ENCODE measurements at places on chromosomes 7 and 10.

- no peak for DNase-seq
These were observed 20.2 kb upstream of the FOXK1 start for GRCh38 chr7:4661871-4662270.

GRCh38 chr7:27210441-27211083, 10.7 kb upstream of the HOXA13 start:
- DNase-seq = no peak

- no peak for DNase-seq
These were observed 139.8 kb upstream of the AOAH start for GRCh38 chr7:36863901-36864701.

DNA sequence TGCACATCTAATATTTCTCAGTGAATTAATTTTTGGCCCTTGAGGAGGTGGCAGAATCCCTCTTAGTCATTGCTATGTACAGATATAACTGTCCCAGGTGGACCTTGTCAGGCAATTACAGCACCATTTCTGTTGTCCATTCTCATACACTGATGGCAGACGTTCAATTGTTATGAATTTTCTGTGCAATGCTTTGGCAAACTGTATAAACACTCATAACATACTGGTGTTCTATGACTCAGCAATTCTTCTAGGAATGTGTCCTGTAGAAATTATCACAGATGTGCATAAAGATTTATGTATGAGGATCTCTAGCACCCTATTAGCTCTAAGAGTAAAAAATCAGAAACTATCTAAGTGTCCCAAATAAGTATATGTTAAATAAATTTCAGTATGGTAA, 80.8 kb downstream of the DNAJB9 start:
- DNase-seq = no peak

DNA sequence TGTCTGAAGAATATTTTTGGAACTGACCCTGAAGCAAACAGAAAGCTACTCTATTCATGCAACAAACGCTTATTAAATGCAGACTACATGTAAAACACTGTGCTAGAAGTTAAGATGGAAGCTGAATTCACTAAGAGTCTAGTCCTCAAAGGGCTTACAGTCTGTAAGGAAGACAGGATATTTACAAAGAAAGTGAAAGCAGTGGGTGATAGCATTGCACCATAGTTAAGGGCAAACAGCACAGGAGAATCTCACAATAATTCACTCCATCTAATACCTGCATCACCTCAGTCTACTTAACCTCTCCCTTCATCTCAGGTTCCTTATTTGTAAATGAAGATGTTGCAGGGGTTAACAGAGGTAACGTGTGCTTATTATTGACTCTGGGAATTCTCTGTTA, 360.0 kb upstream of the AOAH start:
- no peak for DNase-seq

- no peak for DNase-seq
These were observed 500.7 kb downstream of the TCERG1L start for GRCh38 chr10:130810856-130811255.

DNA sequence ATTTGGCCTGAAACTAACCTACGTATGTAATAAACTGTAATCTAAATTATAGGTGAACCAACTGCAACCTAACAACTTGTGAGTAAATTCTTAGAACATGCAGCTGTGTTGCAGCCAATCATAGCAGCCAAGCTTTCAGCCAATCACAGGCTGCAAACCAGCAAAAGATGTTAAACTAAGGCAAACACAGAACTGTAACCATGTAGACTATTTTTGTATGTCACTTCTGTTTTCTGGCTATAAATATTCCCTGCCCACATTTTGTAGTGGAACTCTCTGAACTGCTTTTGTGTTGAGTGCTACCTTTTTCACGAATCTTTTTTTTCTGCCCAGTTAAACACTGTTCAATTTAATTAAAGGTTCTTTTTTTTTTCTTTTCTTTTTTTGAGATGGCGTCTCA, 28.2 kb upstream of the ZPBP start:
- DNase-seq = no peak

- no peak for DNase-seq
These were observed 19.9 kb upstream of the FMC1 start for GRCh38 chr7:139321071-139321745.

DNA sequence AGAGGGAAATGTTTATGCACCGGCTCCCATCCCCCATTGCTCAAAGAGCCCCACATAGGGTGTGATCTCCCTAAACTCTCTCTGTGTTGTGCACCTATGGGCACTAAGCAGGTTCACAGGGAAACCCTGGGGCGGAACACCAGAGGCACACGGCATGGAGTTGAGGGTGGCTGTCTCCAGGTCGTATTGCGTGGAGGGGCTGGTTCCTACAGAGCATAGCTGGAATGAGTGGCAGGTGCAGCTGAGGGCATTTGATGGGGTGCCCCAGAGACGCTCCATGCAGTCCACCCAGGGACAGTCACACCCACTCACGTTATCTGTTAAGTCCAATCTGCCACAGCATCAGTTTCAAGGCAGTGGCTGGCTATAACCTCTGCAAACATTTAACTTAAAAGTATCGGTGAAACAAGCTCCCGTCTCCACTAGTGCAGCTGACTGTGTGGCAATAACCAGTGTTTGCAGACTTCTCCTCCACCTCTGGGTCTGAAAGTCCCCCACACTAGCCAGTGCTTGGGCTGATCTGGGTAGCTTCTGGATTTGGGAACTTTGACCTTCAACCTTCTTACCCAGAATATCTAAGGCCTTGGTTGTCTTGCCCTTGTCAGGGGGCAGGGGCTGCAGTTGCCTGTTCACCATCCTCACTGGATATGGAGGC, 249.2 kb upstream of the ZNF32 start:
- DNase-seq = no peak

DNA sequence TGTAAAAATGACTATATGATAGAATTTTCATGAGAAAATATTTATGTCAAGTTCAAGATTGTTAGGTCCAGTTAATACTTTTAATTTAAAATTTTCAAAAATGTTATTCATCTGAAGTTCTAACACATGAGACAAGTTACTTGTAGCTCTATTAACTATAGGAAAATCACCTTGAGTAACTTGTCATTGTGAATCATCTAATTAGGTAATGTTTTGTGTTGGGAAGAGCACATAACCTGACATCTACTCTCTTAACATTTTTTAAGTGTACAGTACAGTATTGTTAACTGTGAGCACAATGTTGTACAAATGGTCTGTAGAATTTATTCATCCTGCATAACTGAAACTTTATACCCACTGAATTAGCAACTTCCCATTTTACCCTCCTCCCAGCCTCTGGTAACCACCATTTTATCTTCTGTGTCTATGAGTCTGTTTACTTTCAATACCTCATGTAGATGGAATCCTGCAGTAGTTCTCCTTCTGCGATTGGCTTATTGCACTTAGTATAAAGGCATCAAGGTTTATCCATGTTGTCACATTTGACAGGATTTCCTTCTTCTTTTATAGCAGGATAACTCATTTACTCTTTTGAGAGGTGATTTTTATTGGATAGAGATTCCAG, 54.6 kb downstream of the ARL4A start:
- DNase-seq = no peak

- DNase-seq = no peak
These were observed 328.4 kb downstream of the PHF14 start for GRCh38 chr7:11302121-11302520.

- no peak for DNase-seq
These were observed 129.8 kb upstream of the PPP1R3A start for GRCh38 chr7:114048386-114049235.

DNA sequence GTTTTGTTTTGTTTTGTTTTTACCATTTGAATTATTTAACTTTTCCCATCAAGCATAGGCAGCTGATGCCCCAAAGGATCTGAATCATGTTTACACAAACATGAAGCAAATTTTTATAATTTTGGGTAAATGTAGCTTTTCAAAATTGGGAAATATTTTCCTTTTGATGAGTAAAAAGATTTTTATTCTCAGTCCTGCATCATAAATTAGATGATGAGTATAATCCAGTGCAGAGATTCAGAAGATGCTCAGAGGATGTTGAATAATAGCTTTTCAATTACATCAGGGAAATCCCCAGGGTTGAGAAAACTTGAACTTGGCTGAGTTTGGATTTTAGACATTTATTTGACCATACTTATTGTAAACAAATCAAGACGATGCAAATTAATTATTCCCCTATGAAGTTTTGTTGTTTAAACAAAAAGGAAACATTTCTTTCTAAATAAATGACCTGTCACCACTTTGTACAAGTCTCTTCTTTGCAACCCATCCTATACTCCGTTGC, 121.7 kb downstream of the FAM204A start:
- no peak for DNase-seq

DNA sequence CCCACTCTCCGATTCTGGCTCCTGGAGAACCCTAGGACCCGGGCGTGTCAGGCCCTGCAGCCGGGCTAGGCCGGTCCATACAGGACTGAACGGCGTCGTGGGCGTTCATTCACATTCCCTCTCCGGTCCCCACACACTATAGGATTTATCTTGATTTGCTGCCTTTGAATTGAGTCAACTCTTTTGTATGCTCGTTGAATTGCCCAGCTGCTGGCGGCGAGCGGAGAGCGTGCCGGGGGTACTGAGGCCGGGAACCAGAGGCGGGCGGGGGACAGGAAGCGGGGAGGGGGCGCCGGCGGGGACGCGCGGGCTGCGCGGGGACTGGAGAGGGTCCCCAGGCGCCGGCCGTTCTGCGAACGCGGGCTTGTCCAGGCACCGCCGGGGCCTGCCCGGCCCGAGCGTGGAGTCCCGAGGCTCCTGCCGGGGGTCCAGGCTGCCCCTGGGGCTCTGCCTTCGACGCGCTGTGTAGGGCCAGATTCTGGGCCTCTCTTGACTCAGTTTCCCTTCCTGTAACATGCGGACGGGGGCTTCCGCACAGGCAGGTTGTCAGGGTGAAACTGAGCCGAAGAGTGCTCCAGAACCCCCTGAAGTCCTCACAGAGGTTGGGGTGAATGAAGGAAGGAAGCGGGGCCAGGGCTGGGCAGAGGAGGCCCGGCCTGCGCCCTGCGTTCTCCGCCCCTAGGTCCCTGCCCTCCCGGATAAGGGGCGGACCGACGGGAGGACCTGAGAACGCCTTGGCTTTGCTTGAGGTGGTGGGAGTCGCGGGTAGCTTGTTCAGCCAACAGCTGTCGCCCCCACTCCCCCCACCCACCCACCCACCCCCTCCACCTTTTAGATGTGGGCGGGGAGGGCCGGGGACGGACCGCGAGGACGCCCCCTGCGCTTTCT, 769 bp upstream of the ELFN1 start:
- no peak for DNase-seq

- DNase-seq = no peak
These were observed 46.1 kb downstream of the SEPTIN7 start for GRCh38 chr7:35846816-35847412.

GRCh38 chr7:149050941-149051340, 22.6 kb upstream of the PDIA4 start:
- no peak for DNase-seq

- DNase-seq = no peak
These were observed 70.9 kb upstream of the MGMT start for GRCh38 chr10:129396021-129396722.

- no peak for DNase-seq
These were observed at the start of gene IL2RA for GRCh38 chr10:6062101-6062771. Gene IL2RA, minus strand, starts transcription at chr10:6062367. Its CDS starts 216 bp downstream, at chr10:6062151.

All from NCI-H1930 (cell line).